Activated CD4-positive, alpha-beta T cell treated with anti-CD3 and anti-CD28 coated beads, Interleukin-2, amount 10 ng/mL, durations not matched to agents 7 days and 5 days (primary cell): ENCODE measurements at places on chromosomes 6 and 20. TPM values are rescaled to one million over a fixed set of nuclear protein-coding genes. Genes with fewer than 3 reads are reported as not detected.

Gene CCN6
- total RNA-seq, result not detected

- no peak for DNase-seq
These were observed 223.0 kb downstream of the HIVEP2 start for GRCh38 chr6:142722012-142722411.

DNA sequence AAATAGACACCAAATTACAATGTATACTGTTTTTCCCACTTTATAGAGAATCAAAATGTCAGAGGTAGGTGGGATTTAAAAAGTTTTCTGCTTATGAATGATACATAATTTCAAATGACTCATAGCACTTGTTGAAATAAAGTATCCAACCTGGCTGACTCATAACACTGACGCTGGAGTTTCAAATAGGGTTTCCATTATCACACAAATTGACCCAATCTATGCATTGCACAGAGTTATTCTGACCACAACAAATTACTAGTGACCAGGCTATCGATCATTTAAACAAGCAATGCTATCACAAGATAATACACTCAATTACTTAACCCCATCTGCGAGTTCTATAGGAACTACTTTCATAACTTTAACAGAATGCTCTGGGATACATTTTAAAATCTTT is 31.9 kb upstream of the PRELID3B start:
- DNase-seq, result no peak

Gene OPRL1
- 1.6 TPM for total RNA-seq

GRCh38 chr6:129790785-129791184 is 70.3 kb downstream of the TMEM244 start:
- no peak for DNase-seq

DNA sequence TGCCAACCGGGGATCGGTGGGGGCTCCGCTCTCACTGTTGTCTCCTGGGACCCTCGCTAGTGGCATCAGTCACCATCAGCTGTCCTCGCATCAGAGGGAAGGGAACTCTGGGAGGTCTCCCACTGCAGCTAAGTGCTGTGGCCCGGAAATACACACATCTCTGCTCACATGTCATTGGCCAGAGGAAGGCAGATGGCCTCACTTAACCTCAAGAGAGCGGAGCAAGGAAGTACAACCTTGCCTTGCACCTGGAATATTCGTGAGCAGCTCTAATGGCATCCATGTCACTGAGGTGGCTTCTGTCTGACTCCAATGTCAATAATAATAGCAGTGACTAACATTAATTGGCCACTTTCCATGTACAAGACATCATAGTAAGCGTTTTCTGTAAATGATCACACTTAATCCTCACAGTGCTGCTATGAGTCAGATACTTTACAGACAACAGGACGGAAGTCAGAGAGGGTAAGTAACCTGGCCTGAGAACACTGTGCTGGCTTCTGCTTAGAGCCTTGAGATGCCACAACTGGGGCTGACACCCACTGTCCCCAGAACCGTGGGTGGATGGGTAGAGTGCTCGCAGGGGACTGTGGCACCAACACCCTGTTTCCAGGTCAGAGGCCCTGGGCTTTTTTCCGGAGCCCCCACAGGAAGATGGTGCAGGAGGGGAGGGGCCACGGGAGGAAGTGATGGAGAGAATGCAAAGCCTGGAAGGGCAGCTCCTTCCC is 6.0 kb downstream of the LHFPL5 start:
- no peak for DNase-seq

Gene TXLNB
- 0.35 TPM for total RNA-seq

Gene ARFGEF3
- total RNA-seq, result 0.06 TPM

Gene PI3
- not detected for total RNA-seq

- no peak for DNase-seq
These were observed 74.5 kb upstream of the TIAM2 start for GRCh38 chr6:154920495-154921200.

DNA sequence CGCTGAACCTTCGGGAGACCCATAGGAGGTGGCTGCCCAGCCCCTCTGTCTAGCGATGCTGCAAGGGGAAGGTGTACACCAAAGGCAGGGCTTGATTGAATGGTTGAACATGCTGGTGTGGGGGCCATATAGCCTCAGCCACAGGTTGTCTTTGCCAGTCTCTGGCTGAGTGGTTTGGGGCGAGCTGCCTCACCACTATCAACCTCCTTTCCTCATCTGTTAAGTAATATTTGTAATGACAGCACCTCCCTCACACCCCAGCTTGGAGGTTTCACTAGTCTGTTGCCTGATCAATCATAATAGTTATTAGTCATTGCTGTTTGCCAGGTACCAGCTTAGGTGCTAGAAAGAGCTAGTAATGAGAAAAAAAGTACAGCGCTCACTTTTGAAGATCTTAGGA is 11.8 kb upstream of the ZNF831 start:
- DNase-seq, result no peak

DNA sequence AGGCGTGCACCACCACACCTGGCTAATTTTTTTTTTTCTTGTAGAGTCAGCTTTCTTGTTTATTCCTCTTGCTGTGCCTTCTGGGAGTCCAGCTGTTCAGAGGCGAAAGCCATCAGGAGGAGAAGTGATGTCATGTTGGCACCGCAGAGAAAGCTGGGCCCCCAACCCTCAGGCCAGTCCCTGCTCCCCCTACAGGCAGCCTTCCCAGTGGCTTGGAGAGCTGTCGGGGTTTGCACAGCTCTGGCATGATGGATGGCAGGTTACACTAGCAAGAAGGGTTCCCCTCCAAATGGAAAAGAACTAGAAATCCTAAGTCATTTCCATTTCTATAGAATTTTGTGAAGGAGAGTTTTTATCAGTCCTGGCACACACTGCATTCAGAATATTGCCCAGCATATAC is 72.6 kb downstream of the C6orf52 start:
- DNase-seq, result no peak

GRCh38 chr6:107764684-107765460 is 59.2 kb downstream of the SCML4 start:
- DNase-seq, result no peak

Gene ANKS1A
- total RNA-seq, result 8.4 TPM

Gene ADTRP
- total RNA-seq, result 2.5 TPM

Gene RFX6
- not detected for total RNA-seq

- no peak for DNase-seq
These were observed 29.9 kb upstream of the ADIG start for GRCh38 chr20:38551056-38551626.

Gene LST1
- total RNA-seq, result 33.3 TPM

Gene SNX9
- total RNA-seq, result 9.4 TPM

DNA sequence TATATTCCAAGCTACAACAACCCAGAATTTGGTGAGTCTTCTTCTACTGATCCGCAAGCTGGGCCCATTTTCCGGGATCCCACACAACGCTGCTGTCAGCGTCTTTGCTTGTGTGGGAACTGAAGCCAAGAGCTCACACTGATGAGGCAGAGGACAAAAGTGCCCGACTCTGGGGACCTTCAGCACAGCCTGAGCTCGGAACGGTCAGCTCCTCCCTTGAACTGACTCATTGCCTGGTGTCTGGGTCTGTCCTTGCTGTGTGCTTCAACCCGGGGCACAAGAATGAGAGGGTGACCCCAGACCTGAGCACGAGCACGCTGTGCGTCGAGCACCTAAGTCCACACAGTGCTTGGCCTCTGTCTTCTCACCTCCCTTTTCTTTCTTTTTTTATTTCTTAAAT is 33.5 kb downstream of the DACT2 start:
- DNase-seq, result no peak

- no peak for DNase-seq
These were observed 21.7 kb upstream of the TBC1D20 start for GRCh38 chr20:483815-484644.

GRCh38 chr20:64063389-64064144 is 569 bp downstream of the TCEA2 start:
- DNase-seq, result no peak

DNA sequence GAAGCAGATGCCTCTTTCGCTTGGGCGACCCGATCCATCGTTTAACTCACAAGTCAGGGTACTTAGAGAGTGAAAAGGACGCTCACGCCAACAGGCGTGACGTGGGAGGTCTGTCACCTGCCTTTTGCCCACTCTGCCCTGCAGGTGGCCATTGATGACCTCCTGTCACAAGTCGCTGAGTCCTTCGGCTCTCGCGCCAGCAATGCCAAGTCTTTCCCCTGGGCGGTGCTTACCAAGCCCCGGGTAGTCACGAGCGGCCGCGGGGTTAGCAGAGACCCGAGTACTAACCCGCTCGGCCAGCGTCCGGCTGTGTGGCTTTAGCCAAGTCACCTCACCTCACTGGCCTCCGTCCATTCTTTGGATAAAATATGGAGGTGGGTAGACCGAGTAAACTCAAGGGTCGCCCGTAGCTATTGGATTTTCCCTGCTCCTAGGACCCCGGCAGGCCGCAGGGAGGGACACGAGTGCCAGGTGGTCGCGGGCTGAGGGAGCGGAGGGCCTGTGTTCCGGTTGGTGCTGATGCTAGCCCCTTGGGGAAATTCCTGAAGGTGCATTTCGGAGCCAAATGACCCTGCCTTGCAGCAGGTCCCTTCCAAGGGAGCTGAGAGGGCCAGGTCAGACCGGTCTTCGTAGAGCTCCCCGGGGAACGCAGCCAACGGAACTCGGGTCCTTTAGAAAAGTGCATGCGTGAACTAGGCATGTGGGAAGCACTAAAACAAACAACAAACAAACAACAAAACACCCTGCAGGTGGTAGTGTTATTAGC is 668 bp downstream of the PKIB start:
- peak; percentile 5 for DNase-seq

DNA sequence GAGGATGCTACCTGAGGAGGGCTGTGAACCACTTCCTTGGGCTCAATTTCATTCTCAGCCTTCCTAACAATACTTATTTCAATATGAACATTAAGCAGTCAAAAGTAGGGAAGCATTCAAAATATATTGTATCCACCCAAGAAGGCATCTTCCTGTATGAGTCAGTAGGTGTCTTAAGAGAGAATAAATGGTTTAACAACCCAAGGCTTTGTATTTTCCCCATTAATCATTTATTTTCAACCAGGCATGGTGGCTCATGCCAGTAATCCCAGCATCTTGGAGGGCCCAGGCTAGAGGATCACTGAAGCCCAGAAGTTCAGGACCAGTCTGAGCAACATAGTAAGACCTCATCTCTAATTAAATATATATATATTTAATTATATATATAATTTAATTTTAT is 74.5 kb upstream of the MARCKS start:
- DNase-seq, result no peak

Gene ROS1
- not detected for total RNA-seq

DNA sequence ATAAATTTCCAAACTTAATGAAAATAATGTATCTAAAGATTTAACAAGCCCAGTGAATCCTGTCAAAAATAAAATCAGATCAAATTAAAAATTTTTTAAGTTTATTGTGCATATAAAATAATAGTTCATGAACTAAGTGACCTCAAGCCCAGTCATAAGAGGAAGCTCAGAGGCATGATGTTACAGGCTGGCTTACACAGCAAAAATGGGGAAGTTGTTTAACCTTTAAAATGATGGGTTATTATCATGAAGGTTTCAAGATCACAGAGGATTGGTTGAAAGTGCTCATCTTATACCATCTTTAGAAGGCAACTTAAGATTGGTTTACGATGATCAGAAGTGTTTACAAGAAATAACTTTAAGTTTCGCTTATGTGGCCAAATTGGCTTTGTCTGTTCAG is 102.5 kb downstream of the PAK5 start:
- no peak for DNase-seq

- peak; percentile 67 for DNase-seq
These were observed 14.5 kb downstream of the ADISSP start for GRCh38 chr20:3753098-3753497.

Gene ZBTB12
- total RNA-seq, result 1.8 TPM

DNA sequence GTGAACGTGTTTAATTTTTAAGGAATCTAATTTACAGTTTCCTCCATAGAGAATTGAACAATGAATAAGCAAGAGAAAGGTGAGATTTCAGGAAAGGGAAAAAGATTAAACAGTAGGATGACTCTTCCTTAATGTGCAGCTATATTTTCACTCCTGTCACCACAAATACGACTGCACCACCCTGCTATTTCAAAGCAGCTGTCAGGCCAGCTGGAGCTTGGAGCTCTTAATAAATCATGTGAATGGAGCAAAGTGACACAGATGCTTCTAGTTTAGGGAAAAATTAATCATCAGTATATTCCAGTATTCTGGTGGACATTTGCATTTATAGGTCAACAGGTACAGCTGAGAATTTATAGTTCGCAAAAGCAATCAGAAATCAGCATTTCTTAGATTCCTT is 56.5 kb upstream of the PKIB start:
- no peak for DNase-seq

DNA sequence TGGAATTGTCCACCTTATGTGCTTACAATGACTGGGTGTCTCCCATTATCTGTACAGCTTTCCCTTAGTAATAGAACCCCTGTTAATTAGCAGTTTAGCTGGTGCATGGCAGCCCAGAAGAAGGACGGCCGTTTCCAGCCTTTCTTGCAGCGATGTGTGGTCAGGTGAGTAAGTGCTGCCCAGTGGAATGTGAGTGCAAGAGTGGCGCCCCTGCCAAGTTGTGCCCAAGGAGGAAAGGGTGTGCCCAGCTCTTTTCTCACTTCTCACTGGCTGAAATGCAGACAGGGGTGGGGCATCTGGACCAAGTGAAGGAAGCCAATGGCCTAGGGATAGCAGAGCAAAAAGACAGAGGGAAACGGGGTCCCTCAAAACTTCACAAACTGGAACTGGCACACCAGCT is 296.8 kb downstream of the PREX1 start:
- DNase-seq, result no peak

DNA sequence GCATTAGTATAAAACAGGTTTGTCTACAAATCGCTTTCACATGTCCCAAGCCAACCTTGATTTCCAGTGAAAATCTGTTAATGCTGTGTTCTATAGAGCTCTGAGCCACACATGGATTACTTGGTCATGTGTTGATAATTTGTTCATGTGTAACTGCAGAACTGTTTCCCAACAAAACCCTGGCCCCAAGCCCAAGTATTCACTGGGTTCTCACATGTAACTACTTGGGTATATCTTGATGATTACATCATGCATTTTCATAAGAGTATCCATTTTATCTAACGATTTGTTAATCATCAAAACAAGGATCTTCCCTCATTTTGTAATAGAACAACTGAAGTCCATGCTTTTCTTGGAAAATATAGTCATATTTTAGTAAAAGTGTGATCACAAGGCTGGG is 657.6 kb downstream of the PRKN start:
- DNase-seq, result no peak

Gene RRAGD
- total RNA-seq, result 8.8 TPM

- DNase-seq, result no peak
These were observed 56.2 kb downstream of the CENPW start for GRCh38 chr6:126396131-126396530.
